ENCODE measurements at places on chromosomes 7 and 10.

- no peak for DNase-seq
Measured at GRCh38 chr7:84092207-84092606, 102.4 kb downstream of the SEMA3A start.

DNA sequence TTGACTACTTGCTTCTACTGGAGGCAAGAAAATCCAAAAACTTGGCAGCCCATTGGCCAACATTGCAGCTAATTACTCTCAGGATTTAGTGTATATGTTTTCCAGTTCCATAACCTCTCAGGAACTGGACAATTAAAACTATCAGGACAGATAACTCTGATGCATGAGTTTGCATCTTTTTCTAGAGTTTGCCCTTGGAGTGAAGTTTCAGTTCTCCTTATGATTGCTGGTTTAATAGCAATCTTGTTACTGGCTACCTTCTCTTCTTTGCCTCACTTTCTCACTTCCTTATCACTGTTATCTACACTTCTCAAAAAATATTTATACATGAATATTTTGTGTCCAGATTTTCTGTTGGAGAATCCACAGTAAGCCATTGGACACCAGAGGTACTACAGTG, 735.9 kb downstream of the PCDH15 start:
- DNase-seq: no peak

GRCh38 chr7:142500366-142500765, 242.5 kb upstream of the PRSS58 start:
- DNase-seq: no peak

- no peak for DNase-seq
Measured at GRCh38 chr7:113015034-113015645, 71.5 kb downstream of the GPR85 start.

GRCh38 chr7:123674399-123675180, 18.9 kb downstream of the LMOD2 start:
- DNase-seq: no peak

All from activated T-cell treated with anti-CD3 and anti-CD28 coated beads for 1 hour (primary cell).